ENCODE measurements at places on chromosomes 3 and 15.

GRCh38 chr3:108412121-108412750 lies 98.2 kb downstream of the MYH15 start:
- DNase-seq = no peak

DNA sequence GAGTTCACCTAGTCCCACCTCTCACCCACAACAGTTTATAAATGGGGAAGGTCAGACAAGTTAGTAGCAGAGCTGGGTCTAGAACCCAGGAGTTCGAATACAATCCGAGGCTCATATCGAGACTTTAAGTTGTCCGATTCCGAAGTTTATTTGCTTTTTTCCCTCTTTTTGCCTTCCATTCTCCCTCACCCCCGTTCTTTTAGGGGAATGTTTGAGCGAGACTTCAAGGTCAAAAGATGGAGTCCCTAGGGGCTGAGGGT lies 7.3 kb downstream of the BCL6 start:
- no peak for DNase-seq

- DNase-seq = no peak
Measured at GRCh38 chr3:176951144-176951543, 246.1 kb downstream of the TBL1XR1 start.

- DNase-seq = no peak
Measured at GRCh38 chr3:15180042-15180611, 25.9 kb upstream of the CAPN7 start.

- DNase-seq = no peak
Measured at GRCh38 chr15:42403389-42403788, 44.1 kb downstream of the CAPN3 start.

DNA sequence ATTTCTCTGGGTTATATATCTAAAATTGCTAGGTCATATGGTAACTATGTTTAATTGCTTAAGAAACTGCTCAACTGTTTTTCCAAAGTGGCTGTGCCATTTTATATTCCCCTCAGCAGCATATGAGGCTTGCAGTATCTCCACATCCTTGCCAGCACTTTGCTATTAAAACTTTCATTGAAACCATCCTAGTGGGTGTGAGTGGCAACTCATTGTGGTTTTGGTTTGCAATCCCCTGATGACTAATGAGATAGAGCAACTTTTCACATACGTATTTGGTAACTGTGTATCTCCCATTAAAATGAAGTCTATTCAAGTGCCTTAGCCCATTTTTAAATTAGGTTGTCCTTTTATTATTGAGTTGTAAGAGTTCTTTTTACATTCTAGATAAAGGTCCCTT lies 17.3 kb downstream of the KPNA1 start:
- no peak for DNase-seq

DNA sequence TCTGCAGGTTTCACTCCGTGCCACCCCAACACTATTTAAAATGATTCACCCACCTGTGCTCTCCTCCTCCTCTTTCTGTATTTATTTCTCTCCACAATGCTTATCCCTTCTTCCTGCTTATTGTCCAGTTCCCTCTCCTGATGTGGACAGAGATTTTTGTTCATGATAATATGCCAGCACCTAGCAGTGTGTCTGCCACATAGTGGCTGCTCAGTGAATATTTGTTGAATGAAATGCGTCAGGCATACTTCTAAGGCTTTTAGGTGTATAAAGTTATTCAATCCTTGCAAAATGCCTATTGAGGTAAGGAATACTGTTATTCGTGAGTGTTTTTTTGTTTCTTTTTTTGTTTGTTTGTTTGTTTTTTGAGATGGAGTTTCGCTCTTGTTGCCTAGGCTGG lies 67.5 kb upstream of the MME start:
- no peak for DNase-seq

DNA sequence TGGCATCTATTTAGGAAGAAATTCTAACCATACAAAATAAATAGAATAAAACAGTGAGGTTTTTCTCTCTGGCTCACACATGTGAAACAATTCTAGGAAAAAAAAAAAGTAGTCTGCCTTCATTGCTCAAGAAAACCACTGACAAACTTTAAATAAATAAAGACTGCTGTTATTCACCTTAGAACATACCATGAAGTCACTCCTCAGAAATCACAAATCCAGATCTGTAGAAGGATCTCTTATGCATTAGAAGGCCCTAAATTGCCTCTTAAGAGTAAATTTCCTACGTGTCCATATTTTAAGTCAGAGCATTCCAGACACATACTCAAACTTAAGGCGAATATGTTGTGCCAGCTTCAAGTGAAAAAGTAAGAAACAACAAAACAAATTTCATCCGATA lies 217.3 kb downstream of the ZIC4 start:
- no peak for DNase-seq

GRCh38 chr3:171460725-171461524 lies 720 bp upstream of the TNIK start:
- DNase-seq = no peak

- DNase-seq = no peak
Measured at GRCh38 chr15:62046078-62046743, 14.0 kb downstream of the VPS13C start.

GRCh38 chr3:128242818-128243601 lies 89.7 kb downstream of the EEFSEC start:
- DNase-seq = no peak

GRCh38 chr15:33894193-33894592 lies 74.1 kb upstream of the CHRM5 start:
- no peak for DNase-seq

DNA sequence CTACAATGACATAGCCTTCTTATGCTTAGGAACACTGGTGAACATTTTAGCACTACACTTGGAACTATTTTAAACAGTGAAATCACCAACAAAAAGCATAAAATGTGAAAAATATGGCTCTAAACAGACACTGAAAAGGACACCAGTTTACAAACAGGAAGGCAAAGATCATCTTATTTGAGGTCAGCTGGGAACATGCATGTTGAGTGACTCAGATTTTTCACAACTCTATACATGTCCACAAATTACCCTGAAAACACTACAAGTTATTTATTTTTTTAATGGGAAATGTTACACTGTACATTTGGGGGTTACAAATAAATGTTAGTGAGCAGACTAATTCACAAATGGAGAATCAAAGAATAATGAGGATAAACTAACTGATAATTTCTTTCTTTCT lies 12.5 kb upstream of the GK5 start:
- no peak for DNase-seq

DNA sequence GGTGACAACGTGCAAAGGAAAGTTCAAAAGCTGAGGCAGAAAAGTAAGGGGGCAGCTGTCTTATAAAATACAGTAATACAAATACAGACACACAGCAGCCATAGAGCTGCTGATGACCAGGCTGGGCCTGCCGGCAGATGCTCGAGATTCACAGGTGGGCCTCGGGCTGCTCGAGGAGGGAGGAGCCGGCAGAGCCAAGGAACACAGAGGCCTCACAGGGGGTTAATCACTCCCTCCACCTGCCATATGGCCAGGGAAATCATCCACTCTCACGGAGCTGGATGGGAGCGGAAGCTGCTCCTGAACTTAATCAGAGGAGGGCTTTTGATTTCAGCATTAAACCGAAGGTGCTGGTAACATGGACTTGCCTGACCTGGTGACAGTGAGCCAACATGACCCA lies 29.6 kb upstream of the MGLL start:
- peak; percentile 35 for DNase-seq

DNA sequence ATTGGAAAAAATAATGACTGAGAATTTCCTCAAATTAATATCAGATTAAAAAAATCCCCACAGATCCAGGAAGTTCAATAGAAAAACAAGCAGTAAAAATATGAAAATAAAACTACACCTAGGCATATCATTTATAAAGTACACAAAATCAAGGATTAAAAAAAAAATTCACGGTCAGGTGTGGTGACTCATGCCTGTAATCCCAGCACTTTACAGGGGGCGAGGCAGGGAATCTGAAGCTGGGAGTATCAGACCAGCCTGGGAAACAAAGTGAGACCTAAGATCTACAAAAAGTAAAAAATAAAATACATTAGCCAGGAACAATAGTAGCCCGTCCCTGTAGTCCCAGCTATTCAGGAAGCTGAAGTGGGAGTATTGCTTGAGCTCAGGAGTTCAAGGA lies 778.3 kb upstream of the ALCAM start:
- DNase-seq = no peak

GRCh38 chr3:123582315-123582714 lies 2.5 kb downstream of the HACD2 start:
- no peak for DNase-seq

GRCh38 chr15:75696311-75696720 lies 16.3 kb downstream of the CSPG4 start:
- DNase-seq = no peak

- DNase-seq = no peak
Measured at GRCh38 chr15:88615303-88616107, 5.6 kb upstream of the AEN start.

- DNase-seq = no peak
Measured at GRCh38 chr3:123789160-123789559, 95.0 kb downstream of the MYLK start.

DNA sequence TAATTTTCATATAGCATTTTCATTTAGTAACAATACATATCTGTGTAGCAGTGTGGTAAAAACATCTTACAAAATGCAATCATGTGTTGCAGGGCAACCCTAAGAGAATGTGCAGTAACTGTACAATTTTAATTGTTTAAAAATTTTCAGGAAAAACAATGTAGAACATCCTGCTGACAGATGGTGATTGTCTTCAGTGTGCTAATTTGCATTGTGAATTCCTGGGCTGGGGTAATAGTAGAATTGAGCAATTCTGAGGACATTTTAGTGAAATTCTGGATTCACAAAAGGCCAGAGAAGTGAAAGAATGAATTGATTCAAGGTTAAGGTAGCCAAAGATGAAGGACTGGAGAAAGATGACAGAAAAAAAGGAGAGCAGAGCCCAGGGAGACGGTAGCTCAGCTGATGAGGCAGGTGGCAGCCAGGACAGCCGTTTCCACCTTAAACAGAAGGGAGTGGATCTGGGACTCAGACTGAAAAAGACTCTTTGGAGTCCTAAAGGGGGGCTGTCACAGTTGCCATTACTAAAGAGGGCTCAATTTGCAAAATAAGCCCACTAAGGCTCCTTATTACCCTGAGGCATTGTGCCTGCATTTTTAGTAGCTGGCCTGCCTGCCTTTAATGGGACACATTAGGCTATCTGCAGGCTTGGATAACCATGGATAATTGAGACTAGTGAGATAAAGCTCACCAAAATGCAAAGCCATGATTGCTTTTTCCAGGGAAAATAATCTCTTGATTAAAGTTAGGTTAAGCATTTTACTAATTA lies 8.6 kb downstream of the MAP3K13 start:
- DNase-seq = no peak

GRCh38 chr15:50484781-50485180 lies 60.6 kb downstream of the USP8 start:
- DNase-seq = no peak

GRCh38 chr15:66586155-66586976 lies 20.6 kb upstream of the LCTL start:
- no peak for DNase-seq

DNA sequence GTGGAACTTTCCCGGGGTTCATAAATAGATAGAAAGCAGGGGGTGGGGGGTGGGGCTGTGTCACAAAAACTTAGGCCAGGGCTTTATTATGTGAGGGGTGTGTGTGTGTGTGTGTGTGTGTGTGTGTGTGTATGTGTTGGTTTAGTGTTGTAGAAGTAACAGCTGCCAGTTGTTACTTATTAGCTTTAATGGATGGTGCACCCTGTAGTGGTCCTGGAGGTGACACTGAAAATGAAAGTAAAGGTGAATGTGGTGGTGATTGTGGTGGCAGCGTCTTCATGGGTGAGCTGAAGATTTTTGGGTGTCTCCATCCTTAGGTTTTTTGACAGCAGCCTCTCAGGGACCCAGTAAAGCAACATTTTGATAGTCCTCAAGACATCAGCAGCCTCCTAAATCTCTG lies 449.9 kb downstream of the PDCD6IP start:
- no peak for DNase-seq

- no peak for DNase-seq
Measured at GRCh38 chr3:148420242-148420641, 277.5 kb upstream of the AGTR1 start.

DNA sequence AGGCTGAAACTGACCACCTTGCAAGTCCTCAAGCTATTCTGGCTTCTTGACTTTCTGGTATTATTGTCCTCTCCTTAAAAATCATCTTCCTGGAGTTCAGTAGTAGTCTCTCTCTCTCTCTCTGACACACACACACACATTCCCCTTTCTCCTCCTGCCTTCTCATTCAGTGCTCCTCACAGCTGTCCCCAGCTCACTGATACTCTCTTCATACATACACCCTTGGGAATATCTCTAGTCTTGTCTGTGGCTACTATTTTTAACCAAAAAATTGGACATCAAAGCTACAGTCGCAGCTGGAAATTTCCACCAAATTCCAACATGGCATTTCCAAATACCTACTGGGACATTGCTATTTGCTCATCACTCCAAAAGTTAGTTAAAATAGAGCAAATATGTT lies 178.9 kb downstream of the ECT2 start:
- no peak for DNase-seq

DNA sequence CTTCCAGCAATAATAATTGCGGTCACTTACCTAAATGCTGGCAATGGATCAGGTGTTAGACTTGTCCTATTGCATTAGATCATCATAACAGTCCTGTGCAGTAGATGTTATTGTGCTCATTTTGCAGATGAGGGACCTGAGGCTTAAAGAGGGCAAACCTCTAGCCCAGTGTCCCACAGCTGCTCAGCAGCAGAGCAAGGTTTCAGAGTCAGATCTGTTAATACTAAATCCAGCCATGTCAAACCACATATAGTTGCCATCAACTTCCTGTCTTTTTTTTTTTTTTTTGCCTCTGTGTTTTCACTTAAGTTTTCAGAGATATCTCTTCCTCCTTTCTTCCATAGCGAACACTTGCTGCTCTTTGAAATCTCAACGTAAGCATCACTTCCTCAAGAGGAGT lies 12.1 kb downstream of the FEZF2 start:
- no peak for DNase-seq

- no peak for DNase-seq
Measured at GRCh38 chr3:19392150-19392549, 243.8 kb downstream of the KCNH8 start.

DNA sequence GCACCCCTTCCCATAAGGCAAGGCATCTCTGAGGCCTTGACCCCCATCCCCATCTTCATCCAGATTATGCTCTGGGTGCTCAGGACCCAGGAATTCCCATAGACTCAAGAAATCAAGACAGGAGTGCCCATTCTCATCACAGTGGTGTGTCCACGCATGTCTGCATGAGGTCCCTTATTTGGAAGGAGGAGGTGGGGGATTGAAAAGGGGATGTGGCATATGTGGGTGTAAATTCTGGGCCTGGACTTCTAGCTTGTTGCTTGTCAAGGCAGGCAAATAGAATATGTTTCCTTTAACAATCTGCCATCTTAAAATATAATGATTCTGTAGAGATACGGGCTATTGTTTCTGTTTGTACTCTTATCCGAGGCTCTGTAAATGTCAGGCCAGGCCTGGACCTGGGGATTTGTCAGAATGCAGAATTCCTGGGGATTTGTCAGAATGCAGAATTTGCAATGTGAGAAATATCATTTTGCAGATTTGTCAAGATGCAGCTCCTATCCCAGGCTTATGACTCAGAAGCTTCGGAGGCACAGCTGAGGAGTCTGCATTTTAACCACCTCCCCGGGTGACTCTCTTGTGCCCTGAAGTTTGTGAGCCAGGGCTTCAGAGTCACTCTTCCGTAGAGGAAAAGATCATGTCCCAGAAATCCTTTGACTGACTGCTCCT lies 157.8 kb downstream of the SV2B start:
- DNase-seq = no peak

Data from SHP77 (cell line).